ENCODE measurements at places on chromosomes 6 and 20.
A peak's percentile ranks its signal among the peaks of the same experiment; 100 is the strongest.

- DNase-seq: no peak
Measured at GRCh38 chr6:12613811-12614210, 102.8 kb upstream of the PHACTR1 start.

DNA sequence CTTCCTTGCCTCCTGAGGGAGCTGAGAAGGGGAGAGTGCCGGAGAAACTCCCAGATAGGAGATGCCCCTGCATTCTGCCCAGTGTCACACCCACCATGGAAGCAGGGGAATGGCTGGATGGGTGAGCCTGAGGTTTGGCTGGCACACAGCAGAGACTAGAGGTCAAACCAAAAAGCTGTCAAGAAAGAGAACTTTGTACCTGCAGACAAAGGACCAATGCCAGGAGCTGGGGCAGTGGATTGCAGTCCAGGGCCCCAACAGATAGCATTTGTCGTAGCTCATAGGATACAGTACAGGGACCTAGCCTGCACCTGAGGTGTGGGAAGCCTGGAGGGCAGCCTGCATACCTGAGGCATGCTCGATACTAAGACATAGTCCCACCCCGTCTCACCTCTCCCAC lies 106.1 kb upstream of the GLP1R start:
- DNase-seq: no peak

DNA sequence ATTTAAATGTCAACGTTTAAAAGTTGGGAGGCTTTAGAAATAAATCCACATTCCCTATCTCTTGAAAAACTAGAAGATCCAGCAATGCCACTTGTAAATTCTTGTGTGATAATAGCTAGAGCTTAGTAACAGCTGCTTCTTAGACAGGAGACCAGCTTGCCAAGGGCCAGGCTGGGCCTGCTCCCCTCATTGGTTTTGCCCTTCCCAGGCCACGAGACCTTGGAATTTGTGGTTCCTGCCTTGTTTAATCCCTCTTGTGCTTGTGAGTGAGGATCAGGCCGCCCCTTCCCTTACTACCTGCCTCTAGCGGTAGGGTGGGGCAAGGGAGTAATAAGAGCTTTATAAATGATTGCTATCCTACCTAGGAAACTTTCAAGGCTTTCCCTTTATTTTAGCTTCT lies 363.5 kb downstream of the SYNE1 start:
- DNase-seq: no peak

- DNase-seq: no peak
Measured at GRCh38 chr6:15088904-15089568, 156.8 kb upstream of the JARID2 start.

- no peak for DNase-seq
Measured at GRCh38 chr6:92820601-92821000, 598.8 kb downstream of the EPHA7 start.

DNA sequence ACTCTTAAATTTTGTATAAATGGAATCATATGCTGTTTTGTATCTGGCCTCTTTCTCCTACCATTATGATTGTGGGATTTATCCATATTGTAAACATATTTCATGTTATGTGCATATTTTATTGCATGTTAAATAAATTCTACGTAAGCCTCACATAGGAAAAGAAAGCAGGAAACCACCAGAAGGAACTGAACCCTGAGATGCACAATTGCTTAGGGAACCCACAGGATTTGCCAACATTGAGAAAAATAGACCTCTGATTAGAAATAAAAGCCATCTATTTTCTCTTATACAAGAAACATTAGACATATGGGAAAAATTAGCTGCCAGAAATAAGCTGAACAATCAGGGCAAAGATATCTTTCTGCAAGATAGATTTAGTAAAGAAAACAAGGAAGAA lies 111.2 kb upstream of the CARMIL1 start:
- no peak for DNase-seq

- no peak for DNase-seq
Measured at GRCh38 chr20:50034567-50035180, 51.9 kb downstream of the SNAI1 start.

DNA sequence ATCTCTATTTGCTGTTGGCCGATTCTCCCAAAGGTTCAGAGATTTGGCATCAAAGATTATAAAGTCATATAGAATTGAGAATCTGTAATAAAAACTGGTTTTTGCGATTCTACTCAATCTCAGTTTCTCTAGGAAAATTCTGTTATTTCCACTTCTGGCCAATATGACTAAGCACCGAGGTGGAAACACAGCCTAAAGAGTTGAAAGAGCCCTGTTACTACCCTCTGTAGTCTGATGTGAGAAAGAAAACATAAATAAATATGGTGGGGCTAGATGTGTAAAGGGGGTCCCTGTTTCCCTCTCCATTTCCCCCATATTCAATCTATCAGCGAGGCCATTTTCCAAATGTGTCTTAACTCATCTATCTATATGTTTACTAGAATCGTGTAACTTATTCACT lies 83.4 kb downstream of the PRDM1 start:
- DNase-seq: no peak

DNA sequence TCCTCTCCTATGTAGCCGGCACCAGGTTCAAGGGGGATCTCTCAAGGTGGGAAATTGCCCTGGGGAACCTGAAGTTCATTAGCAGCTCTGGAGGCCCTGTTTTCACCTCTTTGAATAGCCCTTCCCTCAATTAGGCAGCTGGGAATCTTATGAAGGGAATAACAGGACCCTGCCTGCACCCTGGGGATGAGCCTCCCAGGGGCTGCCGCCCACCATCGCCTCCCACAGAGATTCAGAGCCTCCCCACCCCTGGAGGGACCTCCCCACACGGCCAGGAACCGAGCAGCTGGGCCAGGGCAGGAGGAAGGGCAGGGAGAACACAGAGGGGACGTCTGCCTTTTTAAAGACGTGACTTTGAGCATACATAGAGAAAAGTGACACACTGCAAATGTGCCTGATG lies 4.6 kb upstream of the EEF1A2 start:
- DNase-seq: no peak

- DNase-seq: no peak
Measured at GRCh38 chr6:149231778-149232177, 85.7 kb upstream of the TAB2 start.

- DNase-seq: no peak
Measured at GRCh38 chr6:122571888-122572287, 38.3 kb upstream of the PKIB start.

GRCh38 chr6:54428431-54428830 lies 120.2 kb downstream of the TINAG start:
- no peak for DNase-seq

DNA sequence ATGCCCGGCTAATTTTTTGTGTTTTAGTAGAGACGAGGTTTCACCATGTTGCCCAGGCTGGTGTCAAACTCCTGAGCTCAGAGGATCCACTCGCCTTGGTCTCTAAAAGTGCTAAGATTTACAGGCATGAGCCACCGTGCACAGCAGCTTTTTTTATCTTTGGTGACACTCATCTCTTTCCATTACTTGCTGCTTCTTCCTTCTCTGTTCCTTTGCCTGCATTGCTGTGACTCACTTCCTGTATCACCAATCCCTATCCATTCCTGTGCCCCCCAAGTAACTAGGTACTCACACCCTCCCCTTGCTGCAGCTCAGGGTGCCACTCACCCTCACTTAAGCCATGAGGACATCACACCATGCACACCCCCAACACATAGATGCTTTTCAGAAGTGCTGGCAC lies 24.6 kb downstream of the KHDC1L start:
- DNase-seq: no peak

DNA sequence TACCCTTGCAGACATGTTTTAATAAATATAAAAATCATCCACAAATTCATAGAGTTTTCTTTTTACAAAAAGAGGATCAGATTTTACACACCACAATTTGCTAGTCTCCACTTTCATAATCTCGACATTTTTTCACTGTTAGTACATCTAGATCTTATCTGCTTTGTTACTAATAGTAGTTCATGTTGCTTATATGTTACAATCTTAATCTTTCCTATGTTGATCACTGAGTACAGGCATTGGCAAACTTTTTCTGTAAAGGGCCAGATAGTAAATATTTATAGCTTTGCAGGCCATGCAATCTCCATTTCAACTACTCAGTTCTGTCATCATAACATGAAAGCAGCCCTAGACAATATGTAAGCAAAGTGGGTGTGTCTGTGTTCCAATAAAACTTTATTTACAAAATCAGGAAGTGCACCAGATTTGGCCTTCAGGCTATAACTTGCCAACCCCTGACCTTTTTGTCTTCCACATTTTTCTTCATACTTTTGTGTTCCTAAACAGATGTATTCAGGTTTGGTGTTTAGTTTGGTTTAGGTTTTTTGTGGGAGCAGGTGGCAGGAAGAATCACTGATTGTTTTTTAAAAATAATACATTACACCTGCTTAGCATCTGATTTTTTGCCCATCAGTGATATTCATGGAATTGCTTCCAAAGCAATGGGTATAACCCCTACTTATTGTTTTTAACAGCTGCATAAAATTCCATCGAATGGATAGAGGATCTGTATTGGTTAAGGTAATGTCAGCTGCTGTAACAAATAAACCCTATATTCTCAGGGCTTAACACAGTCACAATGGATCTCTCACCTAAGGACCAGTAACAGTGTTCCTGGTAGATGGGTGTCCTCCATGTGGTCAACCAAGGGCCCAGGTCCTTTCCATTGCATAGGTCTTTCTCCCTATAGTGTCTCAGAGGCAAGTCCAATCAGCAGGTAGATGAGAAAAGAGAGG lies 61.2 kb downstream of the EYA2 start:
- DNase-seq: no peak

DNA sequence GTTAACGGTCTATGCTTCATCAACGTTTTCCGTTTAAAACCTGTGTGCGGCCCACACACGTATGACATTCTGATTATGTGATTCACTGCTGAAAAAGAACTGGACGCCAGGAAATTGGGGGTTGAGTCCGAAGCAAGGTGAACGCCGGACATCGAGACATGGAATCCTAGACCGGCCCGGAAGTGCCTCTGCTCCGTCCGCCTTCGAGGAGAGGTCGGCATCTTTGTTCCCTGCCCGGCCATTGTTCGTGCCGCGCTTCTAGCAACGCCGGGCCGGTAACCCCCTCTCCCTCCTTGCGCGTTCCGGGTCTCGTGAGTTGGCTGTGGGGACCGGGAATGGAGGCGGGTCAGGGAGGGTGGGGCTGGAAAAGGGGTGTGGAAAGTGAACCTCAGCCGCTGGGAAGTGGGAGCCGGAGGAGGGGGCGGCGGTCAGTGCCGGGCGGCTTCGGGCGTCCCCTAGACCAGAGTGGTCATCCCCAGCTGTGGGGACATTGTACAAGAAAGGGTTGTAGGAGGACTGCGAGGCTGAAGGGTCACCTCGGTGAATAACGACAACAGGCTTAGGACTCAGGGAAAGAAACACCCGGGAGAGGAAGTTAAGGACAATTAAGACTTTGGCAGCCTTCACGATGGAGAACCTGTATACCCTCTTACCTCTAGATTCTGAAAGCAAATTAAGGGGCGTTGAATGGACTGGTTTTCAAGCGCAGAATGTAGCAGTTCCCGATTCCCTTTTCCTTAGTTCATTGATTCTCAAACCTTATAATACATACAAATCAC lies at the start of gene ZSCAN9:
Gene ZSCAN9 (plus strand): TSS at position 220 of the 779 bp plus-strand sequence. CDS start 1,810 bp downstream, outside the sequence.
- peak; percentile 91 for DNase-seq

DNA sequence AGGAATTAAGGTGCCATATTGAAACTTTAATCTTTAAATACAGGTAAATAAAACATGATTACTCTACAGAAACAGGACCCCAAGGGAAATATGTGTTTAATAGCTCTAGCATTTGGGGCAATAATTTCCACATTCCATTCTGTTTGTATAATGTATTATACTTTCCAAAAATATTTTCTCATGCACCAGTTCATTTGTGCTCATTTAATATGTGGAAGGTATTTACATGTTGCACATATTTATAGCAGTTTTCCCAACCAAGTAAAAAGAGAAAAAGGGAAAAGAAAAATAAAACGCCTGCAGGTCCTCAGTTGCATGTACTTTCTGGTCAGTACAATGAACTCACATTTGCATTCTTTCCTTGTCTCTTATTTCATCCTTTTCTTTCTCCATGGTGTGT lies 129.5 kb upstream of the SULF2 start:
- DNase-seq: no peak

DNA sequence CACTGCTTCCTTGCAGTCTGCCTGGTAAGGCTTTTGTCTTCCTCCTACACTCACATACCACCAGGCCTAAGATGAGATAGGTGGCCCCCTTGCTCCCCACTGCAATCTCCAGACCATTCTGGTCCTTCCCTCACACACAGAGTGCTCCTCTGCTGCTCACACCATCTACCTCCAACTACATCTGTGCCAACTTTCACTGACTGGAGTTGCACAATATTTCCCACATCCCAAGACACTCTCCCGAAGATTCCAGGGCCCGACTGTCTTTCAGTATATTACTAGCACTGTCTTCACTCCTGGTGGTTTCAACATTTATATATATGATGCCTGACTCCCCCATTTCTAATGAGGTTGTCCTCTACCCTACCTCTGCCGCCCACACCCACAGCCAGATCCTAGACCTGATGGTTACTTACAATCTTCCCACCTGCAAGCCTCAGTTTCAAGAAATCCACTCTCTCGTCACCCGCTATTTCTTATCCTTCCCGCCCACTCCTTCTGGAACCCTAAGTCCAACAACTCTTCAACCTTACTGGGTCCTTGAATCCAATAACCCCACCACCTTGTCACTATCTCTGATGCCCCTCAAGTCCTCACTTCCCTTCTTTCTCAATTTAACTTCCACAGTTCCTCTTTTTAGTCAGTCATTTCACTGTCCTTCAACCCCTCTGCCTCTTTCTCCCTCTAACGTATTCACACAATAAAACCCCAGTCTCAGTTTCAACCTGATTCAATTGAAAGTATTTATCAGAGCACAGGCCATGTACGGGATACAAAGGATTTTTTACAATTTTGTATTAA lies 21.6 kb downstream of the RALGAPA2 start:
- DNase-seq: no peak

DNA sequence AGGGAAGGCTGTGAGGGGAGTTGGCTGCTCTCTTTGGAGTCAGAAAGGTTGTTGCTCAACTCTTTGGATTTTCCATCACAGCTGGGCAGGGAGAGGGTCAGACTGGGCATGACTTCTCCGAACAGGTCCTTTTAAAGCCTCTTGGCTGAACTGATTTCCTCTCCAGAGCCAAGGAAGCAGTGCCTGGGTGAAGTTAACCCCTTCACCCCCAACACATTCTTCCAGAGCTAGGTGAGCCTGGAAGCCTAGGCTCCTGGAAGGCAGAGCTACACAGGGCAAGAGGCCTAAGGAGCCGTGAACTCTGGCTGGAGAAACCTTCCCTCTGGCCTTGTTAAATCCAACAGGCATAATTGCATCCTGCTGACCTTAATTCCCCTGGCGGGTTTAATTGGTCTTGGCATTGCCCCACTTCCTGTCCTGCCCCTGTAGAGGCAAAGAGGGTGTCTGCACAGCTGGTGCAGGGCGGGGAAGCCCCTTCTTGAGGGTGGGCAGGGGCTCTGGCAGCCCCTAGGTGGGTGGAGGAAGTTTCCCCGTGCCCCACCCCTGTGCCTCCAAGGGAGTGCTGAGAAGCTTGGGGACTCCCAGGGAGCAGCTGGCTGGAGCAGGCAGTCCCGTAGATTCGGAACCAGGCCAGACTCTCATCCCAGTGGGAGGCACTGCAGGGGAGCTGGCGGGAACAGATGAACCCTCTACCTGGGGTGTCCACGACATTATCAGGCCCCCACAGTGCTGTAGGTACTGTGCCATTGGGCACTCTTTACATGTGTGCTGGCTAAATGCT lies 3.6 kb upstream of the MYLK2 start:
- no peak for DNase-seq
